NAMALWA (cell line): ENCODE measurements at places on chromosomes 3 and 15.

- DNase-seq, result peak; percentile 2
These were observed 43.6 kb downstream of the ROBO1 start for GRCh38 chr3:79724206-79724605.

DNA sequence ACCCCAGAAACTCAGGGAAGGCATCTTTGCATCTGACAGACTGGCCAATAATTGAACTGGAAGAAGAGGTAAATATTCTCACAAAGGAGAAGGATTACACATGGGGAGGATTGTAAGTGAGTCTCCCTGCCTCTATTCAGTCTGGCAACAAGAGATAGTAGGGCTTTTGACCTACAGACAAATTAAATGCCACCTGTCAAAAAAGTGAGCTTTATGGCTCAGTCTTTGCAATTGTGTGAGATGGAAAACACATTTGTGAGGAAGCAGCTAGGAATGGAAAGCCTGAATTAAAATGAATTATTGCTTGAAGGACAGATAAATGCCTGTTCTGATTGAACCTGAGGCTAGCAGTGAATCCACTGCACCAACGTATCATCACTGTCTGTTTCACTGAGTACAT lies 173.3 kb upstream of the GOLIM4 start:
- no peak for DNase-seq

- DNase-seq, result no peak
These were observed 61.0 kb downstream of the PGPEP1L start for GRCh38 chr15:98946301-98947255.

DNA sequence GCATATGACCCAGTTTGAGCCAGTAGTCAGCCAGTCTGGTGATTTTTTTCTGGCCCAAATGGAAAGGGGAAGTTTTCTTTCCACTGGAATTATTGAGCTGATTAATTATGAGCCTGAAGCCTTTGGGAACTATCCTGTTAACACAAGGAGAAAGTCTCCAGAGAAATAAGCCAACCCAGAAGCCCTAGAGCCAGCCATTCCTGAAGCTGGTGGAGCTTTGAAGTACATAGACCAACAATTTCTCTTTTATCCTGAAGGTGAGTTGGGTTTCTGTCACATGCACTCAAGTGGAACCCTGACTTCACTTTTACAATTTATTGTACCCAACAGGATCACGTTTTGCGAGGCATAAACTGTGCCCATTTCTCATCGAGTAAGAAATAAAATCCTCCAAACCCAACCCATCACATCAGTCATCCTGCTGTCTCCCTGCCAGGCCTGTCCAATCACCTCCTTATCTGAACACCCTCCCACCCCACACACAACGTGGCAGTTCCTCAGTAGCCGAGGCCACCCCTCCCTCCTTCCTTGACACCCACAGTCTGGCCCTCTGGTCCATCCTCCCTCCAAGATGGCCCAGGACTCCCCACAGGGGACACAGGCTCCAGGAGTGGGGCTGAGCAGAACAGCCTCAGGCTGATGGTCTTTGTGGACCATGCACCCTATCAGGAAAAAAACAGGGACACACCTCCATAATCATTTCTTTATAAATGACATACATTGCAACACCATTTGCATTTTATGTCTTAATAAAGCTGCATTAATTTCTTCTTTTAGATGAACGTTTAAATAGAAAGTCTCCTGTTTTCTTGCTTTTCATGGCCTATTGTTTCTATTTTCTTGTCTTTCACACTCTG lies 55.7 kb upstream of the GATA2 start:
- DNase-seq, result no peak

DNA sequence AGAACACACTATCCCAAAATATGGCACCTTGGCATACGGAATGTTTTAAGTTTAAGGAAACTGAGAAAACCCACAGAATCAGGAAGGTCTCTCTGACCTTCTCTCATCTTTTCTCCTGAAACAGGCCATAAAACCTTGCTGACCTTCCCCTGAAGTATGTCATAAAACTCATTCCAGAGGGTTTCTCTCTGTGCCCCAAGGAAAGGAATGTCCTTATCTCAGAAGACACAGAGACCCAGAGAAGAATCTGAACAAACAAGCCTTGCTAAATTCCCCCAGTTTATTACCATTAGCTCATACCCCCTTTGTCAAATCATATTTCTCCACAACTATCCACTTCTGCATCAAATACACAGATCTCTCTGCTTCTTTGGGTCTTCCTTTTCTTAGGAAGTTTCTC lies 603.1 kb downstream of the MCTP2 start:
- DNase-seq, result no peak

- peak; percentile 53 for DNase-seq
These were observed 26.0 kb downstream of the XPC start for GRCh38 chr3:14152233-14152962.
